ENCODE measurements at places on chromosomes 3 and 15.

GRCh38 chr3:9786825-9787669, 5.2 kb downstream of the TADA3 start:
- no peak overlapping the region for H3K27ac ChIP-seq
- no peak overlapping the region for H3K4me3 ChIP-seq
- DNase-seq = no peak
- H3K27me3 ChIP-seq = no peaks in the 10 kb centered on the region

DNA sequence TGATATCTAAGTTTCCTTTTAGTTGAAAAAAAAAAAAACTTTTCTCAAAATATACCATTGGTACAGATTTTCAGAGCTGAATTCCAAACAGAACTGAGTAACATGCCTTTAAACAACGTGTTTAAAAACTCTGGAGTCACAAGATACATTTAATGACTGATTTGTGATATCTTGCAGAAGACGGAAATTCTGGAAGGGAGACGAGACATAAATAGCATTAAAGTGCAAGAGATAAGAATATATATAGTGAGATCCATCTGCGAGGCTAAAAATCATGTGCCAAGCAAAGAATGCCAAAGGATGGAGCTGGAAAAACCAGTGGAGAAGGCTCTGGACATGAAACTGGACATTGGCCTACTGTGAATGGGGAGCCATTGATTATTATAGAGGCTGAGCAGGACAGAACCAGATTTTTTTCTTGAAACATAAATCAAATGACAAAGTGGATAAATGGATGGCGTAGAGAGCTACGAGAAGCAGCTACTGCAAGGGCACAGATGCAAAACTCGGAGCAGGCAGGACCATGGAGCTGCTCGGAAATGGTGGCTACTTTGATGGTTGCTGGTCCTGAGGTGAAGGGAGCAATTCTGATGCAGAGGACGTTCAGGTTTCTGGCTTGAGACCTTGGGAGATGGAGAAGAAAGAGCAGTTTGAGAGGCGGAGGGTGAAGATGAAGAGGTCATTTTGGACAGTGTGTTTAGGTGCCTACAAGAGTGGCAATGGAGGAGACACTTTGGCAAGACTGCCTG, 88.8 kb downstream of the CPN2 start:
- no peak overlapping the region for H3K27ac ChIP-seq
- peaks cover 26% of the 10 kb centered on the region for H3K4me1 ChIP-seq
- H3K4me3 ChIP-seq = no peak overlapping the region
- peaks cover 4% of the 10 kb centered on the region for H3K27me3 ChIP-seq
- DNase-seq = no peak

- H3K4me1 ChIP-seq = peaks cover 22% of the 10 kb centered on the region
- no peak overlapping the region for H3K27ac ChIP-seq
- DNase-seq = no peak
- H3K4me3 ChIP-seq = no peak overlapping the region
Measured at GRCh38 chr3:128277378-128278069, 124.2 kb downstream of the EEFSEC start.

GRCh38 chr3:183539811-183540210, 15.7 kb downstream of the KLHL6 start:
- H3K4me1 ChIP-seq = peaks cover 3% of the 10 kb centered on the region
- H3K4me3 ChIP-seq = no peak overlapping the region
- H3K36me3 ChIP-seq = no peaks in the 10 kb centered on the region
- H3K27me3 ChIP-seq = no peaks in the 10 kb centered on the region

DNA sequence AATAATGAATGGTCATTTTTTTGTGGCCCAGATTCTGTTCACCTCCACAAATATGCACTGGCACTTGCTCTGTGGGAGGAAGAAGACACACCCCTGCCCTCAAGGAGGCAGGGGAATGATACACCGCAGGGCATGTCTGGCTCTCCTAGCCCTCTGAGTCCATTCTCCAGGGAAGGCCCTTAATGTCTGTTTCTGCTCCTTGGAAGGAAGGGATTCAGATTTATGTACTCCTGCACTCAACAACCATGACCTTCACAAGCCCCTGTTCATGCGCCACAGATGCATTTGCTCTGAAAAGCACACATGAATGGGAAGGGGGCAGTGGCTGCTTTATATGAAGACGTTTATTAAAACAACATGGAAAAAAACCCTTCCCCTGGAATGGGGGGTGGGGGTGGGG, 333.8 kb downstream of the EPHB1 start:
- H3K4me1 ChIP-seq = no peaks in the 10 kb centered on the region
- peaks cover 1% of the 10 kb centered on the region for H3K36me3 ChIP-seq
- H3K4me3 ChIP-seq = no peak overlapping the region
- no peak overlapping the region for H3K27ac ChIP-seq

GRCh38 chr3:154214306-154214705, 93.1 kb downstream of the ARHGEF26 start:
- H3K27ac ChIP-seq = no peak overlapping the region
- H3K36me3 ChIP-seq = peaks cover 35% of the 10 kb centered on the region
- H3K4me1 ChIP-seq = no peaks in the 10 kb centered on the region
- no peaks in the 10 kb centered on the region for H3K27me3 ChIP-seq

DNA sequence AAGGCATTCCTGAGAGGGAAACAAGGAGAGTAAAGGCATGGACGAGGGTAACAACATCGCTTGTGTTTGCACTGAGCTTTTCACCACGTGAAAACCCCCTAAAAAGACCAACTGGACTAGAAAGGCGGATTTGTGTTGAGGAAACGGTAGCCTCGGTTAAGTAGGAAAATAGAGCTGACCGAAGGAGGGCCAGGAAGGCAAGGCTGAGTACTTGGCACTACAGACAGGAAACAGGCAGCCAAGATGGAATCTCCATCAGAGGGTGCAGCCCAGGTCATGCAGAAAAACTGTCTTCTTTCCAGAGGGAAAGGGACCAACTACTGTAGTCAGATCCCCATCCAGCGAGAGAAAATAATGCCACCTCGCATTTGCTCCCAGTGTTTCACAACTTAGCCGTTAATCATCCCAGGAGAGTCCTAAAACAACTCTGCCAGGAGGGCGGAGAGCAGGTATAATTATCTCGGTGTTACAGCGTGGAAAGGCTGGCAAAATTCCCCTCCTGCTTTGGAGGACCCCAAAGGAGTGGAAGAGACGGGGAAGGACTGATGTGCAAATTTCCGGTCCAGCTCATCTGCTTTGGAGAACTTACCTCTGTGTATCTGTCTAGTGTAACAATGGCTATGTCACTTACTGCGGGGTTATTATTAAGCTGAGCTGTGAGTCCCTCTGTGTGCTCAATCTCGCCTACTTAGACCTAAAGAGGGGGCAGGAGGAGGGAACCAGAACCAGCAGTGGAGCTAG, 77.2 kb downstream of the MYO1E start:
- H3K27ac ChIP-seq = no peak overlapping the region
- DNase-seq = no peak
- H3K27me3 ChIP-seq = no peaks in the 10 kb centered on the region
- peaks cover 24% of the 10 kb centered on the region for H3K4me1 ChIP-seq
- H3K36me3 ChIP-seq = no peaks in the 10 kb centered on the region

DNA sequence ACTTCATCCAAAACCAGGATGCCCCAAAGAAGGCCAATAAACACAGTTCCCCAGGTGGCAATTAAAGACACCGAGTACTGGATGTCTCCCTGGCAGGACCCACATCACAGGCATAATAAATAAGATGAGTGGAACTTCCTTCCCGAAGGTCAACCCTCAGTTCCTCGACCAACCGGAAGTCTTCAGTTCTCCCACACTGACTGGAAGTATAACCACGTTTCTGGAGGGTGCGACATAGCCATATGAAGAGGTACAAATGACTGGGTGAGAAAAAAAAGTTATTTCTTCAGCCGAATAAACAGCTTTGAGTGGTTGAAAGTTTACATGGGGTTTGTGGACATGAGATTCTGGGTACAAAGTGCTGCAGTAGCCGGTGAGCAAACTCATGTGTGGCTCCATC, 34.6 kb upstream of the MUC13 start:
- no peak for DNase-seq
- no peak overlapping the region for H3K27ac ChIP-seq
- H3K27me3 ChIP-seq = no peaks in the 10 kb centered on the region
- no peaks in the 10 kb centered on the region for H3K4me1 ChIP-seq
